ENCODE measurements at places on chromosomes 4 and X.

DNA sequence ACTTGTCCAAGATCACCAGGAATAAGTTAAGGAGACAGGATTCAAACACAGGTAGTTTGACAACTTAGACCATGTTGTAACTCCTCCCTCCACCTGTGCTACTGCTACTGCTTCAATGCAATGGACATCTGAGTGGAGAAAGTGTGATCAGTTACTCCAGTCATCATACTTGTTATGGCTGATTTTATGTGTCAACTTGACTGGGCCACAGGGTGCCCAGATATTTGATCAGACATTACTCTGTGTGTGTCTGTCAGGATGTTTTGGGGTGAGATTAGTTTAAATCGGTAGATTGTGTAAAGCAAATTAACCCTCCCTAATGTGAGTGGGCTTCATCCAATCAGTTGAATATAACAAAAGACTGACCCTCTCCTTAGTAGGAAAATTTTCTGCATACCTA lies 34.8 kb upstream of the PDLIM5 start:
- no peak for DNase-seq

DNA sequence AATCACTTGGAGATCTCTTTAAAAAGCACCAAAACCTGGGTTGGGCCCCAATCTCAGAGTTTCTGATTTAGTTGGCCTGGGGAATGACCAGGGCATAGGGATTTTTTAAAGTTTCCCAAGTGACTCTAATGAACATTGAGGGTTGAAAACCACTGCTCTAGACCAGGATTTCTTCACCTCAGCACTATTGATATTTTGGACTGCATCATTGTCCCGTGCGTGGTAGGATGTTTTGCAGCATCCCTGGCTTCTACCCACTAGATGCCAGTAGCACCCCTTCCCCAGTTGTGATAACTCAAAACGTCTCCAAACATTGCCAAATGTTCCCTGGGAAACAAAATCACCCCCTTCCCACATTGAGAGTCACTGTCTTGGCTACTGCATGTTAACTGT lies 61.8 kb downstream of the ATXN3L start:
- DNase-seq: no peak

DNA sequence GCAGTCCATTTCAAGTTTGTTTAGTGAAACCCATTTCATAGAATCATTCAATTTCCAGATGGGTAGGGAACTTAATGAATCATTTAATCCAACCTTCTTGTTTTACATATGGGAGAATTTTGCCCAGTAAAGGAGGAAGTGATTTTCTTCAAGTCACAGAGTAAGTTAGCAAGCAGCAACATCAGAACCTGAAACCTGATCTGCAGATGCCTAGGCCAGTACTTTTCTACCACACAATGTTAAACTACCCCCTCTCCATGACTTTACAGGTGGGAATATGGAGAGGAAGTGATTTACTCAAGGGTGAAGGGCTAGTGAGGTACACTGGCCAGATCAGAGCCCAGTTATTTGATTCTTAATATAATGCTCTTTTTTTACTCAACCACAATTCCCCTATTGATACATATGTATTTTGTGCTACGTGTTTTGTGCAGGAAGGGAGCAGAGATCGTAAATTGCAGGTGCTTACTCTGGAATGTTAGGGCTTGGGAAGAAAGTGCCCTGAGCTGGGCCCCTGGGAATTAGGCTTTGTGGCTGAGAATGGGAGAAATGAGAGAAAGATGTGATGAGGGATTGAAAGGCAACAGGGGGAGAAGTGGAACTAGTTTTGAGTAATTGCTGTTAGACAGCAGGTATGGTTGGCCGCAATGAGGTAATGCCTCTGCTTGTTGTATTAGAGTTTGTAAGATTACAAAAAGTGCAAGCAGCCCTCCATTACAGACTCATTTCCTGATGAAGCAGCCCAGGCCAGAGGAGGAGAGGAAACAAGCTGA lies 6.8 kb downstream of the LHFPL1 start:
- no peak for DNase-seq

GRCh38 chrX:119228512-119229252 lies 7.4 kb upstream of the PGRMC1 start:
- DNase-seq: peak; percentile 50

DNA sequence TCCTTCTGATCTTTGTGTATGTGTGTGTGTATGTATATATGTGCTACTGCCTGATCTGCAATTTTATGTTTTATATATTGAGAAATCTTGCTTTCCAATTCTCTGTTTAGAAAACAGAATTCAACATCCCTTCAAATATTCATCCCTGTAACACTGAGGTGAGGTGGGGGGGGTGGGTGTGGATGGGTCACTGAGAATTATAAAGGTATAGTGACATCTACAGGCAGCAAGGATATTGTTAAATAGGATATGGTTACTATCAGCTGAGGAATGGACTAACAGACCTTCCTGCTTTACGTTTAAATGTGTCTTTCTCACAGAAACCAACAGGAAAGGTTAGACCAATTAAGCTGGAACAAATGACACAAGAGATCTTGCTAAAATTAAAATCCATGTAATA lies 19.0 kb upstream of the MAGEB2 start:
- DNase-seq: peak; percentile 1

Measured in mammary epithelial cell (primary cell).